CD4-positive, alpha-beta T cell treated with Interleukin-12 subunit alpha and Interleukin-12 subunit beta, for 1 hour (primary cell): ENCODE measurements at places on chromosomes 7 and 10.

GRCh38 chr7:123784263-123784662 lies 35.5 kb upstream of the WASL start:
- no peak for DNase-seq

DNA sequence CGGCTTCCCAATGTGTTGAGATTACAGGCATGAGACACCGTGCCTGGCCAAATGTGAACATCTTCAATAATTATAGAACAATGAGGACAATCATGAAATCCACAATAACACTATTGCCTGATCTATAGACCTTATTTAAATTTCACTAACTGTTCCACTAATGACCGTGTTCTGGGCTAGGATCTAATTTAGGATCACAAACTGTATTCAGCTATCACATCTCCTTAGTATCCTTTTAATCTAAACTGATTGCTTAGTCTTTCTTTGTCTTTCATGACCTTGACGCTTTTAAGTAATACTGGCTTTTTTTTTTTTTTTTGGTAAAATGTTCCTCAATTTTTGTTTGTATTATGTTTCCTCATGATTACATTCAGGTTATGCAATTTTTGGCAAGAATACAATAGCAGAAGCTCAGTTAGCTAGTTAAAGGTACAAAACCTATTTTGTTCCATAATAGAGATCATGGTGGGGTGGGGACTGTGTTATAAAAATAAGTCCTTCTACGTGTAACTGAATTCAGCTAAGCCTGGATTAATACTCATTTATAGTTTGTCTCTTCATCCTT lies 158.4 kb downstream of the AOAH start:
- no peak for DNase-seq

DNA sequence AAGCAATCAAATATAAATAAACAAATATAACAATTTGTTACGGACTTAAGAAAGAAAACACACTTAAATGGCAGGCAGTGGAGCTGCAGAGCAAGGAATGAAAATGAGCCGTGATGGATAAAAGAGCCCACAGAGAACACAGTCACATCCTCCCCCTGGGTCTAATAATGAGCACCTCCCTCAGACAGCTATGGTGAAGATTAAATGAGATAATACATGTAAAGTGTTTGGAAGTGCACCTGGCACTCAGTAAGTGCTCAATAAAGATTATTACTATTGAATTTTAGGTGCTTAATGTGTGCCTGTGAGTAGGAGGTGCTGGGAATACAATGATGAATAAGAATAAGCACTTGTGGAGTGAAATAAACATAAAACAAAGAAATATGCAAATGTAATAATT lies 49.1 kb upstream of the CABCOCO1 start:
- no peak for DNase-seq

DNA sequence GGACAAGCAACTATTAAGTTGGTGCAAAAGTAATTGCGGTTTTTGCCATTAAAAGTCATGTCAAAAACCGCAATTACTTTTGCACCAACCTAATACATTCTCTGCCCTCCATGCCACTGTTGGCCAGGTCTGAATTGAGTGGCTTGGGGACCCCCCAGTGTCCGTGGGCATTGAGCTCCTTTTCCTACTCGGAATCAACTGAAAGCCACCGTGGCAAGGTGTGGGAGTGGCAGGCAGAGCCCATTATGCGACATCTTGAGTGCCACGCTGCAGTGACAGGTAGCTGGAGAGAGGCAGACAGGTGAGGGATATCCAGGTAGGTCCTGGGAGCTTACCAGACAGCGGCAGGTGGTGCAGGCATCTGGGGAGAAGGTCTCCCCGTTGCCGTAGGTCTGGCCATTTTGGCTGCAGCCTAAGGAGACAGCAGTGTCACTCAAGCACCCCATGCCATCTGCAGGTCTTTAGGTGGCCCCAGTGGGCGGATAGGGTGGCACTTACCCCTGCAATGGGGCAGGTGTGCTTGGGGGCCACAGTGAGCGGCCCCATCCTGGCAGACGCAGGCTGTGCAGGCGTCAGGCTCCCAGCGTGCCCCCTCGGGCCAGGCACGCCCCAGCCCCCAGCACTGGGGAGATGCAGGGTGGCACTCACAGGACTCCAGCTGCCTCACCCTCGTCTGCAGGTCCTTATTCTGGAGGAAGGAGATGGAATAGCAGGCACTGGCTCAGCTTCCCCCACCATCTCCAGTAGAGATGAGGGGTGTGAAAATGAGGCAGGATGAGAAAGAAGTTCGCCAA lies 3.5 kb downstream of the KCP start:
- DNase-seq: no peak

DNA sequence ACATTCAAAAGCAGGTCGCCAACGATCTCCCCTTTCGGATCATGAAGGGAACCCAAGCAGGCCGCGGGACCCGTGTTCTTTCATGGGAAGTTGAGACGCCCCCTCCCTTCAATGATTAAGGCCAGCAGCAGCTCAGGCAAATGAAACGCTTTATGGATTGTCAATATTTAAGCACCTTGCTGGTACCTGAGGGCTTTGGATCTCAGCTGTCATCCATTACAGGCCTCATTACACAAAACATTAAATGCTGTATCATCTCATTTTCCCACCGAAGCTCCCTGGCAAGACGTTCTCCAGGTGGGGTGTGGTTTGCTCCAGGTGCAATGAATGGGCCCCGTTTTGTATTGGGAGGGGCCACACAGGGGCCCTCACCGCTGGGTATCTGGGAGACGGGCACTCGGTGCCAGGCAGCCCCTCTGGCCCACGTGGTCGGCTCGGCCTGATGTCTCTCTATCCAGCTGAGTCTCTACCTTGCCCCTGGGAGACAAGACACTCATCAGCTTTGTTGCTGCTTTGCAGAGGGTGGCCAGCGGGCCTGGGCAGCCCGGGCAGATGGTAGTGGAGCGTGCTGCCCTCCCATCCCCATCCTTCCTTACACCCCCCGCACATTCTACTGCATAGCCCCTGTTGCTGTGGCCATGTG lies 456.1 kb upstream of the FOXK1 start:
- DNase-seq: no peak

GRCh38 chr10:69318106-69318866 lies 40.0 kb downstream of the HK1 start:
- peak; percentile 92 for DNase-seq

GRCh38 chr10:132602614-132603013 lies 65.0 kb downstream of the INPP5A start:
- DNase-seq: no peak

DNA sequence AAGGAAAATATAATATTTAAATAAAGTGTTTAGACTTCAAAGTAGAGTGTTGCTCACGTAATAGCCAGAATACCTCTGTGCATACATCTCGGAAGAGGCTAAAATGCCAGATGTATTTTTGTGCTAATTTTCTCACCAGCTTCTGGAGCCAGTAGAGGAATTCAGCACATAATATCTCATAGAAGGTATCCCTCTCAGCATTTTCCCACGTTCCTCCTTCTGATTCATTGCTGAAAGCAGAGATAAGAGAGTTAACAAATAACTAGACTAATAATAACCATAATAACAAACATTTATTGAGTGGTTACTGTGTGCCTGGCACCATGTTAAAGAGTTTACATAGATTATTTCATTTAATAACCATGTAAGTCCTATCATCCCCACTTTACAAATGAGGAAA lies 123.6 kb downstream of the VTI1A start:
- no peak for DNase-seq

DNA sequence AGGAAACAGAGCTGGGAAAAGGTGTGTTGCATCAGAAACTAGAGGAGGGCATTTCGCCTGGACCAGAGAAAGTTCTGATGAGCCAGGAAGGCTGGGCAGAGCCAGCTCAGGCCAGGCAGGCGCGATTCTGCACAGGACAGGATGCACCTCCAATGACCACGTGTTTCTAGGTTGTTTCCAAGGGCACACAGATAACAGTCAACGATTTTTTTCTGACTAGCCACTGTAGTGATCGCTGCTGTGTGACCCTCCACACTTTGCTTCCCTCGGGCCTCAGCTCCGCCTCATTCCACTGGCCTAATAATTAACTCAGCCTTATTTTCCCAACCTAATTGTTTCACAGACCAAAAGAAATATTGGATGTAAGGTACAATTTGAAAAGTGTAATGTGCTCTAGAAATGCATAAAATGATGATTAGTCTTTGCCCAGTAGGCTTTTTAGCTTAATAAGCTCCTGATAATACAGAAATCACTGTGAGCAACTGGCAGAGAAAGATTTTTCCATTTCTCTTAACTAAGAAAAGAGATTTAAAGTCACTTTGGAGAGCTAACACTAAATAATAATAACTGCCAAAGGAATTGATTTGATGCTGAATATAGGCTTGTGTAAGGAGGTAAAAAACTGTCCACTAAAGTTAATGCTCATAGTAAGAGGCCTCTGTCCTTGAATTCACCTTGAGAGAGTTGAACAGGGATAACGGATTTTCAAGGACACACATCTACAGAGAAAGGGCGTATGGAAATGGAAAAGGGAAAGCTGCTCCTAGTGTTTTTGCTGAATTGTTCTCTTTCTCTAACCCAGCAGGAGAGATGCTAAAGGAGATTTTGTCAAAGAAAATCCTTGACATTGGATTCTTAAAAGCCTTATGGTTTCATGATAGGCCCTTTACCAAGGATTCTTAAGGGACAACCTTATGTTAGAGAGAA lies 291.0 kb upstream of the C7orf33 start:
- DNase-seq: no peak

GRCh38 chr7:48962821-48963505 lies 38.6 kb downstream of the CDC14C start:
- no peak for DNase-seq

- DNase-seq: no peak
These were observed 62.8 kb upstream of the PRKCQ start for GRCh38 chr10:6642876-6643275.

GRCh38 chr10:50216894-50217293 lies 34.4 kb downstream of the ASAH2 start:
- DNase-seq: no peak

GRCh38 chr10:95374597-95375209 lies 83.9 kb upstream of the PDLIM1 start:
- DNase-seq: peak; percentile 44
